ENCODE measurements at places on chromosomes 2 and 18.
A peak's percentile ranks its signal among the peaks of the same experiment; 100 is the strongest.

DNA sequence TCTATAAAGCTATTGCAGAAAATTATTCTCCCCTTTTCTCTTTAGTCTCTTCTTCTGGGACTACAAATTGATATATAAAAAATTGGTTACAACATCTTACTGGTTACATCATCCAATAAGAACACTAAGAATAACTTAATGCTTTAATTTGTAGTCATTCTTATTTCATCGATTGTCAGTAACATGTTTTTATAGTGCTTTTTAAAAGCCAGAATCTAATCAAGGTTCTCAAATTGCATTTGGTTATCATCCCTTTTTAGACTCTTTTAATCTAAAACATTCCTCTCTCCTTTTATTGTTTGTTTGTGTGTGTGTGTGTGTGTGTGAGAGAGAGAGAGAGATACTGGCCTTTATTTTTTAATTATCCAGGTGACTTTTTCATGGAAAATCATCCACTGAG, 377.1 kb upstream of the MEIS1 start:
- DNase-seq = no peak

GRCh38 chr2:52526735-52527134, 1240.9 kb upstream of the CHAC2 start:
- no peak for DNase-seq

DNA sequence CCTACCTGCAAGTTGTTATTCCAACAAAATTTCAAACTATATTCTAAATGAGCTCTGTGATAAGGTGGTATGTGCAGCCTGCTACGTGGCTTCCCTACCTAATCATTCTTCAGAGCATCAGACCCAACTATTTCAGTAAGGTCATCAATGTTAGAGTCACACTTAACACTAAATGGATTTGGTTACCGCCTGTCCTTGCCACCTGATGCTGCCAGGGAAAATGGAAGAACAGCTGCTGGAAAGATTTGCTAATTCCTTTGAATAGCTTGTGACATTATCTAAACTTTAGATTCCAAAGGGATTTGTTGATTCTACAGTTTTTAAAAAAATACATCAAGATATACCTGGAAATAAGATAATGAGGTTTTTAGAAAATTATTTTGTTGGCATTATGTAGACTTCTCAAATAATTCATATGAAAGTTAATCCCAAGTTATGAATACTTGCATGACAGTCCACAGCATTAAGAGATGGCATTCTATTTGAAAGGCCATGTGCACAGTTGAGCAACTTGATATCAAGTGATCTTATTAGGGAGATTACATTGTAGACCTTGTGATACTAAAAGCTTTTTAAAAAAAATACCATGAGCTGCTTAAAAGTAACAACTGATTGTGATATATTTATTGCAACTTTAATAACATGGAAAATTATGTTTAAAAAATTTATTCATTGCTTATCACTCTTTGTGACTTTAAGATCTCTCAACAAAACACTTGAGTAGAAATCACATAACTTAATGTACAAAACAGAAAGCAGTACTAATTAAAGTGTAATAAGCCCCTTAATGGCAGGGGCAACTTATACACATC, 98.3 kb upstream of the UGP2 start:
- no peak for DNase-seq

DNA sequence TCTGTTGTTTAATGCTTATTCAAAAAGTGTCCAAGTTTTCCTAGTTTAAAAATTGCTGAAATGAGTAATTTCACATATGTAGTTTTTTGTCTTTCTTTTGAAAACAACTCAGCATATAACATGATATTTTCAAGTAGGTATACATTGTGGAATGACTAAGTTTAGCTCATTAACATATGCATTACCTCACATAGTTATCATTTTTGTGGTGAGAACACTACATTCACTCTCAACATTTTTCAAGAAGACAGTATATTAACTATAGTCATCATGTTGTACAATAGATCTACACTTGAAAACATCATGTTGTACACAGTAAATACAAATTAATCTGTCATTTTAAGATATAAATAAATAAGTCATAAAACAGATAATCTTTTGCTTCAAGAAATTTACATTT, 340.0 kb downstream of the CCDC85A start:
- DNase-seq = no peak

GRCh38 chr18:74944676-74945075, 264.3 kb downstream of the PTGR3 start:
- DNase-seq = no peak

GRCh38 chr2:62334440-62335058, 138.6 kb downstream of the B3GNT2 start:
- no peak for DNase-seq

- peak; percentile 7 for DNase-seq
Observed at GRCh38 chr18:61893309-61893970, 633 bp upstream of the RNF152 start.

- DNase-seq = no peak
Observed at GRCh38 chr2:88071365-88071764, 3.7 kb downstream of the SMYD1 start.

DNA sequence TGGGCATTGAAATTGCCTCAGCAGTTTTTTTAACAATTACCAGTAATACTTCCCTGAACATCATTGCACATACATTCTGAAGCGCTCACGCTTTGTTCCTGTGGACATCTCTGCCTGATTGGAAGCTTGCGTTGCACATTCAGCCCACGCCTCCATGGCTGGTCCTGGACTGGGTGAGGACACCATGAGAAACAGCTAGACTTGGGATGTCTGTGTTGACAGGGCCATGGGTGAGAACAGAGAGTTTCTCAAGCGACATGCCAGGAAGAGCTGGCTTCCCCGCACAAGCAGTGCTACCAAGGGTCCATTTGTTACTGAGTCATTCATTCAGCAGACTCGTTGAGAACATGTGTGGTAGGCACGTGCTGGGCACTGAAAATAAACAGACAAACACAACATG, 166.3 kb downstream of the GBX2 start:
- DNase-seq = no peak

GRCh38 chr2:122532072-122532344, 776.6 kb downstream of the TSN start:
- no peak for DNase-seq
